Anterior cingulate cortex (tissue), 58 donors: ENCODE measurements at places on chromosomes 16 and 17.

DNA sequence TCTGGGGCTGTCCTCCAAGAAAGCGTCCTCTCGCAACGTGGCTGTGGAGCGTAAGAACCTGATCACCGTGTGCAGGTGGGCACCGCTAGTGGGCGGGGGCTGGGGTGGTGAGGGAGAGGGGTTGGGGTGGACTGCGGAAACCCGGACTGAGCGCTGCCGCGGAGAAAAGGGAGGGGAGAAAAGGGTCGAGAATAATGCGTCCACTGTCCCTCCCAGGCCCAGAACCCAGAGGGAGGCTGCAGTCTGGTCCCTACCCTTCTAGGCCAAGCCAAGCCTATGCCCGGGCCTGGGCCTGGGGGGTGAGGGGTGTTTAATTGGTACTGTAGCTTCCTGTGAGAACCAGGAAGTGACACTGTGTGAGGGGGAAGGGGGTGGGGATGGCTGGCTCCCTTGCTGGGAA, 464 bp downstream of the RUNDC3A start:
- no peak for DNase-seq

- no peak for DNase-seq
Observed at GRCh38 chr17:43658900-43659299, 2.8 kb downstream of the MEOX1 start.

DNA sequence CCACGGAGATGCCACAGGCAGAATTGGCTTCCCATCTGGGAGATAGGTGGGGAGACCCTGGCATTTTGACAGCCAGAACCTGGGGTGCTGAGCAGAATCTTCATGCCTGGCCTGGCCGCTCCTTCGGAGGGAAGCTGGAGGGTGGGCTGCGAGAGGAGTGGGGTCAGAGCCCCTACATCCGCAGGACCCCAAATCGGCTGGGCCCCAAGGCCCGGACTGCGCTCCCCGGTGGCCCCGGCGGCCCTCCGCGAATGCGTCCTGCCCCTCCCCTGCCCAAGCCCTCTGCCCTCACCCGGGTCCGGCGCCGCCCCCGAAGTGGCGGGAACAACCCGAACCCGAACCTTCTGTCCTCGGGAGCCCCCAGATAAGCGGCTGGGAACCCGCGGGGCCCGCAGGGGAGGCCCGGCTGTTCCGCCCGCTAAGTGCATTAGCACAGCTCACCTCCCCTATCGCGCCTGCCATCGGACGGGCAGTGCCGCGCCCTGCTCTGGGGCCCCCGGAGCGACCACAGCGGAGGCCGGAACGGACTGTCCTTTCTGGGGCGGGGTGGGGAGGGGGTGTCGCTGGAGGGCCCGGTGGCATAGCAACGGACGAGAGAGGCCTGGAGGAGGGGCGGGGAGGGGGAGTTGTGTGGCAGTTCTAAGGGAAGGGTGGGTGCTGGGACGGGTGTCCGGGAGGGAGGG, 850 bp upstream of the PNMT start:
- no peak for DNase-seq

DNA sequence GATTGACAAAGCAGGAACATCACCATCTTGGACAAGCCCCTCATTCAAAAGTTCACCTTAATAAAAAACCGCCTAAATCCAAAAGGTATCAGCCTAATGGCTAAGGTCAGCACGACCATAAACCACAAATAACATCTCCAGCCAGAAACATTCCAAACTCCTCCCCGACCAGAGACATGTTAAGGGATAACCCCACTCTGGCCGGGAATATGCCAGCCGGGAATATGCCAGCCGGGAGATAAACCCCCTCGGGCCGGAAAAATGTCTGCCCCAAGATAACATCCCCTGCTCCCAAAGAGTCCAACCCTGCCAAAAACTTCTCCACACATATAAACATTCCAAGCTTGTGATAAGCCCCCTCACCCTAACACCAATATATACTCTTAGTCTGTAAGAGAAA, 1.4 kb downstream of the DHX33 start:
- no peak for DNase-seq

- no peak for DNase-seq
Observed at GRCh38 chr17:8294361-8294760, 839 bp downstream of the SLC25A35 start.
